ENCODE measurements at places on chromosomes 6 and 20.

DNA sequence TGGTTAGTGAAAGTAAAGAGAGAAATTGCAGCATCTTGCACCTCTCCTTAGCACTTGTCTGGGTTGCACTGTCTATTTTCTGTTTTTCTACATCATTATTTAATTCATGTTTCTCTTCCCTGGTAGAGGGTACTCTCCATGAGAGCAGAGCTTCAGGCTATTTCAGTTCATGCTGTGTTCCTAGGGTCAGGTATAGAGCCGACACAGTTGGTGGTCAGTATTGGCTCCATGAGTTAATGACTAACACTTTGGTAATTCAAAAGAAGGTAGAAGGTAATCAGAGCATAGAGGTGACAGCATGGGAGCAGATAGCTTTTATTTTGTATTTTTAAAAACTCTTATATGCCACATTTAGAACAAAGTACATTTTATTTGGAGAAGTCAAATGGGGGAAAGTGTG is 42.7 kb downstream of the RIMS1 start:
- no peak for DNase-seq

- peak; percentile 82 for DNase-seq
Measured at GRCh38 chr6:147222160-147222838, 18.1 kb downstream of the STXBP5 start.

- DNase-seq, result peak; percentile 52
Measured at GRCh38 chr20:4896971-4897497, 104.3 kb downstream of the SLC23A2 start.

DNA sequence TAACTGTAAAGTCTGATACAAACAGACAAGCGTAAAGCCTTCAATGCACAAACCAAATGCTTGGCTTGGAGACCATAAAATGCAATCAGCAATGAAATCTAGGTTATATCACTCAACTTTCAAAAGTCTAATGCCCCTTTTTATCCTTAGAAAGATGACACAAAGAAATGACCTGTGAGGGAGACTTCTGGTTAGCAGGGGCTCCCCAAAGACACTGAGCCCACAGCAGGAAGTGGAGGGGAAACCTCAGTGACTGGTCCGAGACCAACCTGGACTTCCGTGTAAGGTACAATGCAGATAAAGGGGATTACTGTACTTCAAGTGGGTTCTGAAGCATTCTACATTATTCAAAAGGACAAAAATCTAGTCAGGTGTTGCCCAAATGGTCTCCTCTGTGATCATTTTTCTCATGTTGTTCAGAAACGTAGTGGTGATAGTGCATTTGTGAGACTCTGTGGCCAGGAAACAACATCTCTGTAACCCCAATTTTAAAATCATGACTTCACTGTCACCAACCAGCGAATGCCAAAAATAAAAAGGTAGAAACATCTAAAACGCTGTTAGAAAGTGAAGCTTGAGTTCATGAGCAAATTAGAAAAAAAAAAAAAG is 88.2 kb downstream of the HIVEP2 start:
- peak; percentile 29 for DNase-seq

- DNase-seq, result no peak
Measured at GRCh38 chr20:63141531-63141930, 74.4 kb downstream of the YTHDF1 start.

DNA sequence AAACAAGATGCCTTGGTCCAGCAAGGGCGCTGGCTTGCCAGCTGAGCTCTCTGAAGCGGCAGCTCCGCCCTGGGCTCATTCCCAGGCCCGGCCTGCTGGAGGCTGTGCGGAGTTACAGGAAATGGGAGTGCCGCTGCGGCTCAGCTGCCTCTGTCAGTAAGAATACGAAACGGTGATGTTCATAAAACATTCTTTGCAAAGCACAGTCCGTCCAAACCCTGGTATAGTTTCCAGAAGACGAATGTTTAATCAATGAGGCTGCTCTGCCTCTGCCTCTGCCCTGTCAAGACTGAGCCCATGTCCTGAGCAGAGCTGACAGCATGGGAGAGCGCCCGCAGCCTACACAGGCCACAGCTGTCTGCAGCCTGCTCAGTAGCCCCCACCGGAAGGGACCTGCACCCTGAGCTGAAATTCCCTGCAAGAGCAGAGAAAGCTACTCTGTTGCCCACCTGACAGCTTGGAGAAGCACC is 153.3 kb upstream of the SNX9 start:
- peak; percentile 57 for DNase-seq

- no peak for DNase-seq
Measured at GRCh38 chr20:13262671-13263360, 41.7 kb downstream of the ISM1 start.

GRCh38 chr6:87870556-87870955 is 168.5 kb upstream of the AKIRIN2 start:
- no peak for DNase-seq

GRCh38 chr6:124226396-124226795 is 422.7 kb downstream of the NKAIN2 start:
- DNase-seq, result peak; percentile 5

DNA sequence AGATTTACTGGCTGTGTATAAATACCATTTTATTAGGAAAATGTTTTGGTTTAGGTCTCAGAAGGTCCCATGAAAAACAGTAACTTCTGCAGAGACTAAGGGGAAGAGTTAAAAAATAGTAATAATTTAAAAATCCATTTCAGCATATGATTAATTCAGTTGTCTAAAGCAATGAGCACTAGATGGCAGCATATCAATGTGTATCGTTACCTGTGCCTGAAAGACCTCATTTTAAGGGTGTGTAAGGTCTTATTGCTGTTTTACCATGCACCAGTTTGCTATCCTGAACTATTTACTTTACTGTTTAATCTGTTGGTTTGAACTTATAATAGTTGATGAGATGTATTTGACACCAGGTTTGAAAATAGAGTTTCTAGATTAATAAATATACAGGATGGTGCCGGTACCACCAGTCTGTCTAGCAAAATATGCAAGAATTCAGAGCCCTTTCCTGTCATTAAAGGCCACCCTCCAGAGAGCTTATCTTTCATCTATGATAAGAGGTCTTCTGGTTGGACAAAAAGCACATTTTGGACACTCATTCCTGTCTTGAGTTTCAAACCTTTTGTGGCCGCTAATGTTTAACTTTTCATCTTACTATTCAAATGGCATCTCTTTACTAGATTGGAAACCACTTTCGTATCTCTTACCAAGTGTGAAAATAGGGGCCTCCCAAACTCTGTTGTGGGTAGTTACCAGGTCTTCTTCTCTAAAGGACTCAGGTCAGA is 8.9 kb upstream of the AHI1 start:
- DNase-seq, result peak; percentile 81

- no peak for DNase-seq
Measured at GRCh38 chr6:154996841-154997311, 1.8 kb downstream of the TIAM2 start.

DNA sequence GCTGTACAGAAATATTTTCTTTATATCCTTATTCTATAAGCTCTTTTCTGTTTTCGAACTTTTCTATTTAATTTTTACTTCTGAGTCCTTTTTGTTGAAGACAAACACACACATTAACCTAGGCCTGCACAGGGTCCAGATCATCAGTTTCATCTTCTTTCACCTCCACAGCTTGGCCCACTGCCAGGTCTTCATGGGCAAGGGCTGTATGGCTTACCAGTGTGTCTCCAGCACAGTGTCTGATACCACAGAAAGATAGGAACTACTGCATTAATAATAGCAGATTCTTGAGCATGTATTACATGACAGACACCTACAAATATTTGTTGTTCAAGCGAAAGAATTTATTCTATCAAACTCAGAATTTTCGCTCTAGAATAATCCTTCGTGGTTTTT is 24.4 kb downstream of the QKI start:
- DNase-seq, result peak; percentile 91

Data from hematopoietic multipotent progenitor cell treated with erythropoietin and hydrocortisone succinate and interleukin-3 and kit ligand, for 4 days (in vitro differentiated cells).